H9 (cell line): ENCODE measurements at places on chromosomes 5 and 9. TPM values are rescaled to one million over a fixed set of nuclear protein-coding genes. Genes with fewer than 3 reads are reported as not detected.

- DNase-seq: no peak
Measured at GRCh38 chr5:15282611-15283010, 217.4 kb upstream of the FBXL7 start.

DNA sequence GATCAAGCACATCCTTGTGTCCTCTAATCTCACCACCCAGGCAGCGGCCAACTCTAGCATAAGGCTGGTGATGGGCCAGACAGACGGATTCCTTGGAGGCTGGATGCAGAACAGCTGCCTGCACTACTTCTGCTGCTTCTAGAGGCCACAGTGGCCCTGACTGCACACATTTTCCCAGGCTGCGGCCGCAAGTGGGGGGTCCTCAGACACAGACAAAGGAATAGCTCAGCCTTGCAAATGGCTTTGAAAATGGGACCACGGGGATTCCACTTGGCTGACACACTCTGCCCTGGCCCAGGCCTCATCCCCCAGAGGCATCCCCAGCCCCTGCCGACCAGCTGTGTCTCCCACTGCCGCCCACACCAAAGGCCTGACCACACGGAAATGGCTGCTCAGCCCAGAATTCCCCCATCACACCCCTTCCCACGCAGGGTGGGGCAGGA, 540.8 kb downstream of the BNC2 start:
- no peak for DNase-seq

GRCh38 chr9:86500667-86501435, 146.6 kb upstream of the TUT7 start:
- no peak for DNase-seq

RASGRF2 gene
- 11.3 and 13.5 TPM in 2 replicates for total RNA-seq

GRCh38 chr9:79409182-79409823, 162.5 kb upstream of the TLE4 start:
- no peak for DNase-seq

GRCh38 chr9:126704157-126704891, 90.6 kb downstream of the LMX1B start:
- DNase-seq: peak; percentile 43

SPATA31A6 gene
- total RNA-seq: 0.15 and 0.61 TPM in 2 replicates

- no peak for DNase-seq
Measured at GRCh38 chr5:134083517-134083916, 31.0 kb upstream of the TCF7 start.

DNA sequence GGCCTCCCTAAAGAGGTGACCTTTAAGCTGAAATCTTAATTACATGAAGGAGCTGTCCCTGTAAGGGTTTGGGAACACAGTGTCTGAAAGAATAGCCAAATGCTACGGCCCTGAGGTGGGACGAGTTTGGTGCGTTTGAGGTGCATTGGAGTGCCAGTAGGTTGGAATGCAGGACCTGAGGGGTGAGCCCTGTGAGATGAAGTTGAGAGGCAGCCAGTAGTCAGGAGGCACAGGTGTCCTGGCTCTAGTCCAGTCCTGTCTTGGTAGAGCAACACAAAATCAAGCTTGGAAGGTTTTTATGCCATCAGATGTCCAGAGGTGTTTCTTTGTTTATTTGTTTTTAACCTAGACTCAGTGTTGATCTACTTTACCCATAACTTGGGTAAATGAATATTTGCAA, 108.5 kb downstream of the ARHGAP26 start:
- no peak for DNase-seq

MYORG gene
- total RNA-seq: 5.6 and 5.7 TPM in 2 replicates

- DNase-seq: no peak
Measured at GRCh38 chr5:58854441-58854840, 271.6 kb downstream of the RAB3C start.

DNA sequence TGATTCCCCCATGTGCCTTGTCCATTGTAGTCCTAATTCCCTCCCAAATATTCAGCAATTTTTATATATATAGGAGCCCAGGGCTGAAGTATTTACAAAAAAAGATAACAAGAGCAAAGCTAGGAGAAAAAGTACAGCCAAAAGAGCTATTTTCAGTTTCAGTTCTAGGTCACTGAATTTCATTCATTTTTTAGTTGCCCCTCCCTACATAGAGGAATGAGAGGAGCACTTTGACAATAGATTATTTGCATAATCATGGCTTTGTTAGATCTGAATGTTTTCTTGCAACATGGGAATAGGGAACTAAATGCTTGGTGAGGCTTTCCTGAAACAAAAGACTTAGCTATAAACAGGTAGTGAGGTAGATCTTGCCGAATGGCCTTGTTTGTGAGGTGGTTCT, 15.3 kb upstream of the F2RL2 start:
- DNase-seq: no peak

DNA sequence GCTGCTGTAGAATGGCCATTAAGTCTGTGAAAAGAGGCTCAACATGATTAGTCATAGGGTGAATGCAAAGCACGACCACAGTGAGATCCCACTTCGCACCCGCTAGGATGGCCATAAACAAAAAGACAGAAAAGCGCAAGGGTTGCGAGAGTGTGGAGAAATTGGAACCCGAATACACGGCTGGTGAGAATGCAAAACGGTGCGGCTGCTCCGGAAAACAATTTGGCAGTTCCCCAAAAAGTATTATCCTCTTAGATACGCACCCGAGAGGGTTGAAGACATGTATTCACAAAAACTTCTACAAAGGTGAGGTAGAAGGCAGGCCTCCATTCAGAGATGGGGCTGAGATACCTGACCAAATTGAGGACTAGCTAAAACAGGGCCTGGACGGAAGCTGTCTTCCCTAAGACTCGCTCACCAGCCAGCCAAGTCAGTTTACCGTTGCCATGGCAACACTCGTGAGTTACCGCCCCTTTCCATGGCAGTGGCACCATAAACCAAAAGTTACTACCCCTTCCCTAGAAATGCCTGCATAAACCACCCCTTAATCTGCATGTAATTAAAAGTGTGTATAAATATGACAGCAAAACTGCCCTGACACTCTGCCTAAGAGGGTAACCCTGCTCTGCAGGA, 726 bp upstream of the PSMB7 start:
- peak; percentile 69 for DNase-seq

SLC1A3 gene
- total RNA-seq: 18.4 and 18.6 TPM in 2 replicates
